Forelimb muscle (tissue), 1 donor: ENCODE measurements at places on chromosomes 11 and 22. TPM values are rescaled to one million over a fixed set of nuclear protein-coding genes. Genes with fewer than 3 reads are reported as not detected.
A peak's percentile ranks its signal among the peaks of the same experiment; 100 is the strongest.

DNA sequence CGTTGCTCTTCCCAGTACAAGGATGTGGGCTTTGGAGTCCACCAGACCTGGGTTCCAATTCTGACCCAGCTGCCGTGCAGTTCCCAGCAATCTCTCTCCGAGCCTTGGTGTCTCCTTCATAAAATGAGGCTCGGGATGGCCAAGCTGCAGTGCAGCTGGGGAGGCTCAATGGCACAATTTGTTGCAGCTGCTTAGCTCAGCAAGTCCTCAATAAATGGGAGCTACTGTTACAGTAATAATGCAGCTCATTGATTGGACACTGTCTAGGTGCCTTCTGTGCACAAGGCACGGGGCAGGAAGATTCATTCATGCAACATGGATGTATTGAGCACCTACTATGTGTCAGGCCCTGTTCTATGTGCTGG is 37.1 kb downstream of the SHISAL1 start:
- no peak for DNase-seq

DNA sequence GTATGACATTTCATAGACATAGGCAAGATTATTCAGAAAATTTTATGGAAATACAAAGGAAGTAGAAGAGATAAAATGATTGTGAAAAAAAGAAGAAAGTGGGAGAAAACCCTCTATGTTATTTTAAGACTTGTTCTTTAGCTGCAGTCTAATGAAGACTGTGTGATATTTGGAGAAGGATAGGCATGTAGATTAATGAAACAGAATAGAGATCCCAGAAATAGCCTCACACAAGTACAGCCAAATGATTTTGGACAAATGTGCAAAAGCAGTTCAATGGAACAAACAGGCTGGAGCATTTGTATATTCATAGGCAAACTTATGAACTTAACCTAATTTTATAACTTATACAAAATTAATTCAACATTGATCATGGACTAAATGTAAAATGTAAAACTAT is 14.3 kb downstream of the ANO5 start:
- DNase-seq = no peak

GRCh38 chr11:77088236-77089003 is 14.2 kb upstream of the OMP start:
- DNase-seq = no peak

DNA sequence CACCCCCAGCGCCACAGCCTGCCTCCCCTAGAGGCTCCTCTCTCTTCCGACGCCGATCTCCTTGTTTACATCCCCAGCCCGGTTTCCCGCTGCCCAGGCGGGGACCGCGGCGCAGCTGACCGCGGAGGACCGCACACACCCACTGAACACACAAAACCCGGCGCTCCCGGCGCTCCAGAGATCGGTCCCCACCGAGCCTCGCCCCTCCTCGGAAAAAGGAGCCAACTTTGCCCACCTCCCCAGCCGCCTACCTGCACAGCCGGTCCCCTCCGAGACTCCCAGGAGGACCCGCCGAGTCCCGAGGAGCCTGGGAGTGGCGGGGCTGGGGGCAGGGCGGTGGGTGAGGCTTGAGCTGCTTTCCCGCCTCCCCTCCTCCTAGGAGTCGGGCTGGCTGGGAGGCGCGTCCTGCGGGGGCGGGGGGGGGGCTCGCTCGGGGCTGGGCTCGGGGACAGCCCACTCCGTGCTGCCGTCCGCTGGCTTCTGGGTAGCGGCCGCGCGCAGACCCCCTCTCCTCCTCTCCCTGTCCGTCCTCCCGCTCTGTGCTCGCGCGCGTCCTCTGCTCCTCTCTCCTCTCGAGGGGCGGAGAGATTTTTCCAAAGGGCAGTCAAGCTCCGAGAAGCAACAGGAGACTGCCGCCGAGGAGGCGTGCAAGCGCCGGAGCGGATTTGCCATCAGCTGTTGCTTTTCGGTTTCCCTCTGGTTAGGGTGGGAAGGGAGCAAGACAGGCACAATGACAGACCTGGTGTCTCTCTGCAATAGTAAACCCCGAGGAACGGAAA is at the start of gene FXYD6:
FXYD6 (minus strand) TSS at position 318 of the 779 bp plus-strand sequence. CDS start 33,882 bp downstream, outside the sequence.
- peak; percentile 53 for DNase-seq

Gene SAA4
- polyA plus RNA-seq = not detected

- DNase-seq = no peak
These were observed 190.8 kb downstream of the DSCAML1 start for GRCh38 chr11:117606211-117606610.

- DNase-seq = no peak
These were observed 1780.5 kb downstream of the LRRC4C start for GRCh38 chr11:39678996-39679395.

GRCh38 chr11:82750643-82751139 is 17.0 kb upstream of the FAM181B start:
- no peak for DNase-seq

Gene RAB36
- 0.80 TPM for polyA plus RNA-seq

Gene CARD10
- 10.8 TPM for polyA plus RNA-seq

GRCh38 chr11:36333897-36334296 is 37.8 kb downstream of the PRR5L start:
- DNase-seq = no peak

- DNase-seq = no peak
These were observed 38.4 kb downstream of the AMBRA1 start for GRCh38 chr11:46555267-46556054.

- DNase-seq = no peak
These were observed 2.3 kb upstream of the XBP1 start for GRCh38 chr22:28802595-28803123.

DNA sequence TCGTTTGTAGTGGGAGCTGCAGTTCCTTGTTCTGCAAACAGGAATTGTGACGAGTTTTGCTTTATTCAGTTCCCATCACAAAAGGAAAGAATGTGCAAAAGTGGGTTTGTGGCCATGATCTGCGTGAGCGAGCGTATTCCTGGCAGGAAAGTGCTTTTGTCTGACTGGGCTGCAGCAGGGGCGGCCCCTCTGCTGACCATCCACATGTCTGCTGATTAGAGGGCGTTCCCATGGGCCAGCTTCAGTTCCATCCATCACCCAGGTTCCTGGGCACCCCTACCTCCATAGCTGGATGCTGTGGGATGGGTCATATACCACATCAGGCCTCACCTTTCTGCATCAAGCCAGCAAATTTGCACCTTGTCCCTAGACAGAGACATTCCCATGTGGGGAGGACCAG is 28.9 kb upstream of the GAL start:
- no peak for DNase-seq

Gene SPDYC
- polyA plus RNA-seq = not detected

- no peak for DNase-seq
These were observed 55.9 kb downstream of the SEZ6L start for GRCh38 chr22:26225207-26225606.

GRCh38 chr11:36210529-36210928 is 78.7 kb downstream of the COMMD9 start:
- no peak for DNase-seq

GRCh38 chr11:65471447-65471891 is 27.4 kb upstream of the MALAT1 start:
- DNase-seq = no peak

Gene PLAAT2
- polyA plus RNA-seq = not detected

DNA sequence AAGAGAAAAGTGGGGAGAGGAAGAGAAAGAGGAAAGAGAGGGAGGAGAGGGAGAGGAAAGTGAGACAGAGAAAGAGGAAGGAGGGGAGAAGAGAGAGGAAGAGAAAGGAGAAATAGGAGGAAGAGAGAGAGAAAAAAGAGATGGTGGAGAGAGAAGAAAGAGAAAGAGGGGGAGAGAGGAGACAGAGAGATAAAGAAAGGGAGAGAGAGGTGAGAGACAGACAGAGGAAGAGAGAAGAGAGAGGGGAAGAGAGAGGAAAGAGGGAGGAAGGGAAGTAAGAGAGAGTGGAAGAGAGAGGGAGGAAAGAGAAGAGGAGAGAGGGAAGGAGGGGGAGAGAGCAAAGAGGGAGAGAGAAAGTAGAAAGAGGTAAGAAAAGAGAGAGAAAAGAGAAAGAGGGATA is 9.4 kb upstream of the SEZ6L start:
- no peak for DNase-seq

Gene C22orf42
- polyA plus RNA-seq = not detected

- no peak for DNase-seq
These were observed 288.2 kb downstream of the MIAT start for GRCh38 chr22:26945565-26945964.

DNA sequence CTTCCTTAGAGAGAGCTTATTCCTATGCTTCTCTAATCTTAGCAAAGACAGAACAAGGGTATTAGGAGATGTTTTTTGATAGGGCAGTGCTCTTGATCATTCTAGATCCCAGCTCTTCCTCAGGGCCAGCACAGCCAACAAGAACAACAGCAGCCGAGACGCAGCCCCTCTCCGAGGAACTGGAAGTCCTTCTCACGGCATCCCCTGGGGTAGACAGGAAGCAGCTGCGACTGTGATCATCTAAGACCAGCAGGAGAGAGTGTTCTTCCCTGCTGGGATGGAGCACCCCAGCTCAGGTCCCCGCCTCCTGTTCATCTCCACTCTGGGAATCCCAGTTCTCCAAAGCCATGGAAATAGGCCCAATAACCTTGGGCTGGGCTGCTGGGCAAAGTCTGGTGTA is 29.6 kb downstream of the IRAG1 start:
- no peak for DNase-seq

DNA sequence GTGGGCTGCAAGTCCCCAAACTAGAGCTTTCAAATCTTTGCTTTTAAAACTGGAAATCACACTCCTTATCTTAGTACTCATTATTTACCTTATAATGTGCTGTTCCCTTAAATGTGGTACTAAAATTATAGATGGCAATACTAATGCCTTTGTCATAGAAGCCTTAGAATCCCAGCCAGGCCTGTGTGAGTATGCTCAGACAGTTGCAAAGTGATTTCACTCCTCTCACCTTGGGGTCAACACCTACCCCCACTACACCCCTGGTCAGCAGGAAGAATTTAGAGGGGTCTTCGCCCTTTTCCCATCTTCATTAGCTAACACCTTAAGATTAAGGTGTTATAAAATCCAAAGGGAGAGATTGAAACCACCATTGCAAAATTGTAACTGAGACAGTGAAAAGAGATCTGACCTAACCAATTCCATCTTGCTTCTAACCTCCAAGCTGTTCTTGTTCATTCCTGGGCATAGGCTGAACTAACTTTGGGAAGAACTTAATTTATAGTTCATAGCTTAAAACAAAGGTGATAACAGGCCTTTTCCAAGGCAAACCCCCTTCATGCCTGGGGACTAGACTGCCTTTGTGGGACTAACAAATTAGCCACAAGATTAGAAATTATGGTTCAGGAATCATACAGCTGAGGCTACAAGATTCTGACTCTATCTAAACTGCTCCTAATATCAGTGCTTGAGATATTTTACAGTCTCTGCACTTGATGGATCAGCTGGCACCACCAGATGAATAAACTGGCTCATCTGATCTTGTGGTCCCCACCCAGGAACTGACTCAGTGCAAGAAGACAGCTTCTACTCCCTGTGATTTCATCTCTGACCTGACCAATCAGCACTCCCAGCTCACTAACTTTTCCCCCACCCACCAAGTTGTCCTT is 10.4 kb upstream of the MRPL17 start:
- DNase-seq = no peak

DNA sequence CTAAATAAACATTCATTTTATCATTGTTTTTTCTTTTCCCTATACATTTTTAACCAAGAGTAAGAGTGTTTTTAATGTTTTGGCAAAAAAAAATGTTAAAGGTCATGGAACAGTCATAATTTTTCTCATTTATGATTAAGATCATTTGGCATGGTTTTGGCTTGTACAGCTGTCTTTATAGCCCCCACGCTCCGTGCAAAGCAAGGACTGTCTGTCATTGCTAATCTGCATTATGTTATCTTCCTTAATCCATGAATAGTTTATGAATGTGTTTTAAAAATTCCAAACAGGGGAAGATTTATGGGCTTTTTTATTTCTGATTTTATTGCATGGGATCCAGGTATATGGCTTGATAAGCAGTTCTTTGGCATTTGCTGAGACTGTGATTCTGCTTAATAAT is 28.1 kb downstream of the PGM2L1 start:
- DNase-seq = no peak

Gene PRG3
- polyA plus RNA-seq = 0.85 TPM

Gene CCDC73
- 0.05 TPM for polyA plus RNA-seq

Gene CLMP
- 12.0 TPM for polyA plus RNA-seq

DNA sequence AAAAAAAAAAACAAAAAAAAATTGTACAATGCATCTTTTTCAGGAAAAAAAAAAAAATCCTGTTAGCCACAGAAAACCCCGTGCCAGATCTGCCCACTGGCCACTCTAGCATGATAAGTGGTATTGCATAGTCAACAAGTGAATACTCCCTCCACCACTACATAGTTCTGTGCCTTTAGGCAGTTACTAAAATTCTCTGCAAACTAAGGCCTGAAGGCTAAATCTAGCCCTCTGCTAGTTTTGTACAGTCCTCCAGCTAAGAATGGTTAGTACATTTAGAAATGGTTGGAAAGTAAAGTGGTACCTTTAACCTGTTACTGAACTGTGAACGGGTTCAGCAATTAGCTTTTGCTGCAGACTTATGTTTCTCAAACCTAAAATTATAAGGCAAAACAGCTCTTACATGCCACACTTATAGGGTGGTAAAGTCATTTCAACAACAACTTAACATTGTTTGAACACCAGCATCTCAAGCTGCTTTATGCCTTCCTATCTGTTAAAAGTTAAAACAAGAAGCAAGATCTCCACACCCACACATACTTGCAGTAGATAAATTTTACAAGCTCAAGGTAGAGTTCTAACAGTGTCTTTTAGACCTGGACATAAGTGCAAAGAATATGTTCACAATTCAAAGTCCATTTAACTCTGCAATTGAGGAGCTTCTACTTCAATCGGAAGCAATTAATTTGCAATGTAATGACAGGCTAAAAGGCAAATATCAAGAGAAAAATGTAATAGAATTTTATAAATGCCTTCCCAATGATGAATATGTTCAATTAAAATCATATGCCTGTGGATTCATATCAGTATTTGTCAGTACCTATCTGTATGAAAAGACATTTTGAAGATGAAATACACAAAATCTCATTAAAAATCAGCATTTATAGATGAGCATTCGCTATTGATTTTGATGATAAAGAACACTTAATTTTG is 7.3 kb downstream of the C11orf71 start:
- DNase-seq = no peak

Gene SLC7A4
- 0.81 TPM for polyA plus RNA-seq

DNA sequence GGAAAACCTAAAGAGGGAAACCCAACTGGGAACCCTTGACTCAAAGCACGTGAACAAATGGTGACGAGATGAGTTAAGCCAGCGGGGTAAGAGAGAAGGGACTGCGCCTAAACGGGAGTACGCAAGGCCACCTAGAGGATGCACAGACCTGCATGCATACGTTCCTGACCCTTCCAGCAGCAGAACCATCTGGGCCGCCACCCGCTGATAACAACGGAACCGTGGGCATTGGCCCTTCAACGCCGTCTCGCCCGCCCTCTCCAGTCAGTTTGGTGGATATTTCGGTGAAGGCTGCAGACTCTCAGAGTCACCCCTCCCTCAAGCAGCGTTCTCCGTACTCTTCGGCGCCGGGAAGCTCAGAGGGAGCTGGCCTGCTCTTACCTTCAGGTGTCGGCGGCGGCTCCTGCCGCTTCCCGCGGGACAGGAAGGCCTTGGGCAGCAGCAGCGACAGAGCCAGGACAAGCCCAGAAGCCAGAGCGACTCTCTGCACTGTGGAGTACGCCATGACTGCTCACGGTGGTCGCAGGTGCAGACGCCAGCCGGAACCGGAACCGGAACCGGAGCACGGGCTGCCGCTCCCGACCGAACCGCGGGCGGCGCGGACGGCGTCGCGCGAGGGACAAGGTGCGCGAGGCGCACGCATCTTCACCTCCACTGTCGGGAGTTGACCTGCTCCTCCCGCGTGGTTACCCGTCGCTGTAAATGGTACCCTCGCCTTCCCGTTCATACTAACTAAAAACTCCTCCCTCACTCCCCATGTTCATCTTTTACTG is at the start of gene RIC3:
RIC3 (minus strand) TSS at position 541 of the 773 bp plus-strand sequence; CDS start at position 505, 36 bp downstream.
- DNase-seq = no peak
